IPS-NIHi11 (cell line): ENCODE measurements at places on chromosomes 3 and 15.
A peak's percentile ranks its signal among the peaks of the same experiment; 100 is the strongest.

- no peak for DNase-seq
These were observed 23.4 kb upstream of the DYNC1LI1 start for GRCh38 chr3:32593903-32594525.

DNA sequence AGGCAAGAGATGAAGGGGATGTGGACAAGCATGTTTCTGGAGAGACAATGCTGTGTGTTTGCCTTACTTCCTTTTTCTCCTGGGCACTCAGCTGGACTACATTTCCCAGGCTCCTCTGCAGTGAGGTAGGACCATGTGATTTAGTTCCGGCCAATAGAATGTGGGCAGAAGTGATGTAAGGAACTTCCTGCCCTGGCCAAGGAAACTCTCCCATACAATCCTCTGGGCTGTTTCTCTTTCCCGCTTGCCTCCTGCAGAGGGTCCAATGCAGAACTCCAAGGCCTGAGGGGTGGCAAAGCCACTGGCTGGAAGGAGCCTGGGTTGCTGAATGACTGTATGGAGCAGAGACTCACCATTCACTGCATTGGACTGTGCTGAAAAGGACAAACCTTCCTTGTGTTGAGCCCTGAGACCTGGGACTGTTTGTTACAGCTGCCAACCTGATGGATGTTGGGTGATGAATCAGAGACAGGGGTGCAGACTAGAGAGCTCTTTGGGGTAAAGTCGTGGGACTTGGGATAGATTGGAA lies 82.7 kb upstream of the SLC6A6 start:
- DNase-seq, result peak; percentile 89

DNA sequence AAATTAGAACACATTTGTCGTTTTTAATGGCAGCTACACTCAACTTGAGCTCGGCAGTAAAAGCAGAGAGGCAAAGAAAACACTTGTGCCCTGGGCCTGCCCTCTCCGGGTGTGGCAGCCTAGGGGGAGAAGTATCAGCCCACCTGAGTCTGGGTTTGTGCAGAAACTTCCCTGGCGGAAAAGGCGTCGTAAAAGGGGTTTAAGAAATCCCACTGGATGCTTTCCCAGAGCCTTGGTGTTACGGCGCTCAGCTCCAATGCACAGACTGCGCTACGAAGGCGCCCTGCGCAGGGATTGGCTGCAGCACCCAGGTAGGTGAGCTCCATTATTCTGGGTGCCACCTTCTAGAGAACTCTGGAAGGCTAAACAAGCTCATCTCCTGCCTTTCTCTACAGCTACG lies 461.5 kb upstream of the NR2F2 start:
- DNase-seq, result no peak

DNA sequence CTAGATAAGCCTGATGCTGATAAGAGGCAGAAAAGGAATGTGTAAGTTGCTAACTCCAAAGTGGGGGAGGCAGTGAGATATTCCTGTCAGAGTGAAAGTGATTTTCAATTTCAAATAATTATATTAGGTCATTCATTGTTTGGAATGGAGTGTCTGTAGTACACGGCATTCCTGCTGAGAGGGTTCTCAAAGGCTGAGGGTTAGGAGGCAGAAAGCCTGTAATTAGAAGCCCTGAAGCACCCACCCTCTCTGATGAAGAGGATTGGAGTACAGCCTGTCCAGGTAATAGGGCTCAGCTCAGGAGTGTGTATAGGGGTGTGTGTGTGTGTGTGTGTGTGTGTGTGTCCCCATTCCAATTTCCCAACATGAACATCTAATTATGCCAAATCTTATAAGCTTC lies 486.8 kb downstream of the MAGI1 start:
- no peak for DNase-seq

- no peak for DNase-seq
These were observed 357.9 kb upstream of the GOLIM4 start for GRCh38 chr3:168453623-168454022.

- no peak for DNase-seq
These were observed 173.4 kb downstream of the MCTP2 start for GRCh38 chr15:94404733-94405283.

- no peak for DNase-seq
These were observed 97.0 kb downstream of the SAMMSON start for GRCh38 chr3:70096376-70097066.

GRCh38 chr15:70597056-70597603 lies 166.2 kb downstream of the UACA start:
- DNase-seq, result no peak

GRCh38 chr3:195114786-195115599 lies 156.0 kb downstream of the XXYLT1 start:
- no peak for DNase-seq

GRCh38 chr15:91291673-91292072 lies 191.6 kb downstream of the SV2B start:
- peak; percentile 62 for DNase-seq

DNA sequence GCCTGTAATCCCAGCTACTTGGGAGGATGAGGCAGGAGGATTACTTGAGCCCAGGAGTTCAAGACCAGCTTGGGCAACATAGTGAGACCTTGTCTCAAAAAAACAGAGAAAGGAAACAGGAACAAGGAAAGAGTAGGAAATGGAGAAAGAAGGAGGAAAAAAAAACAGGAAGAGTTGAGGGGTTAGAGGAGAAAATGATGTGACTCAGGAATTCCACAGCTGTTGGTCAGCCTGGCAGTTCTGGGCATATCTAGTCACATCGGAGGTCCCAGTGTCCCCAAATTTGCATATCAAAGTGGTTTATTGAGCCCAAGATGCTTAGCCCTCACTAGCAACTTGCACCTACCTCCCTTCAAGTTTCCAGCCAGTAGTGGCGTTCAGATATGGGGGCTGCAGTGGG lies 18.8 kb upstream of the JMJD7 start:
- no peak for DNase-seq

GRCh38 chr3:131702146-131702545 lies 199.4 kb upstream of the MRPL3 start:
- no peak for DNase-seq

GRCh38 chr3:102068327-102068726 lies 219.0 kb downstream of the NFKBIZ start:
- DNase-seq, result no peak
